NCI-H460 (cell line): ENCODE measurements at places on chromosomes 1 and 21.

DNA sequence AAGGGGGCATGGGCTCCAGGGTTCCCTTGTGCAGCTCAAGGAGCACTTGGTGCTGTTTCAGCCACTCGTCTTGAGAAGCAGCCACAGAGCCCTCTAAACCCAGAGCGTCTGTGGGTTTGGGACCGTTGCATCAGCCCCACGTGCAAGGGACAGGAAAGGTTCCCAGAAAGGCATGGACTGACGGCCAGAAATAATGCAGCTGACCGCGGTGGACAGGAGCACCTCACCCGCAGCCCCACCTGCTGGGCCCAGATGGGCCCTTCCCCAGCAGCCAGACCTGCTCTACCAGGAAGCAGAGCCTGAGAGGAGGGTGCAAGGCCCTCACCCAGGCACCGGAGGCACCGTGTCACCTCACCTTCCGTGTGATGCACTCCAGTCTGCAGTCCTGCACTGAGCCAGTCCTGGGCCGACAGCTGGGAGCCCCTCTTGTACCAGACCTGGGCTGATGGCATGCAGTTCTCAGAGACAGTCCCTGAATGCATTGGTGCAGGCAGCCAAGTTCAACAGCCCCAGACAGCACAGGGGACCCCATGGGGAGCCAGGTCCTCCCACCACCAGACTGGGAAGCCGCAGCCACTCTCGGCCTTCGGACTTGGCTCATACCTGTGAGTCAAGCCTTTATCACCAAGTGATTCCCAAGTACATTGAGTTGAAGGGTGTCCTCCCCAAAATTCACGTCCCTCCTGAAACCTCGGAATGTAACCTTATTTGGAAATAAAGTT is 4.8 kb upstream of the TFF3 start:
- no peak for DNase-seq

- DNase-seq, result no peak
Observed at GRCh38 chr1:156705321-156705917, at the start of gene CRABP2. CRABP2 (minus strand) TSS chr1:156705583; CDS start chr1:156705446, 137 bp downstream.

- no peak for DNase-seq
Observed at GRCh38 chr1:97905141-97905940, 15.5 kb downstream of the DPYD start.

DNA sequence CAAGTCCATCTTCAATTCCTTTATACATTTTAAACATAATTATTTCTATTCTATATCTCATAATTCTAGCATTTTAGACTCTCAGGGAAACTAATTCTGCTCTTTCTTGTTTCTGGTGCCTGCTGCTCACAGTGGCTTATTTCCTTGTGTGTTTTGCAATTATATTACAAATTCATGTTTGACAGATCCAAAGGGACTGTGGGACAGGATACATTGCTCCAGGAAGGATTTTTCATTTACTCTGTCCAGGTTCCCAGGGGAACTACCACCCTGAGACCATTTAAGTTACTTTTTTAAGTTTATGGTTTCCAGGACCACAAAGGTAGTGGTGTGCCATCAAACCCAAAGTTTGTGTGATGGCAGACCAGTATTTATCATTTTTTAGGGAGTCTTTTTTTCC is 6.6 kb downstream of the TTC39A start:
- DNase-seq, result no peak

- no peak for DNase-seq
Observed at GRCh38 chr1:116257341-116257767, 115.7 kb upstream of the ATP1A1 start.

- DNase-seq, result no peak
Observed at GRCh38 chr1:53573931-53574330, 114.7 kb downstream of the DMRTB1 start.

GRCh38 chr1:51139474-51139873 is 37.4 kb downstream of the C1orf185 start:
- no peak for DNase-seq

DNA sequence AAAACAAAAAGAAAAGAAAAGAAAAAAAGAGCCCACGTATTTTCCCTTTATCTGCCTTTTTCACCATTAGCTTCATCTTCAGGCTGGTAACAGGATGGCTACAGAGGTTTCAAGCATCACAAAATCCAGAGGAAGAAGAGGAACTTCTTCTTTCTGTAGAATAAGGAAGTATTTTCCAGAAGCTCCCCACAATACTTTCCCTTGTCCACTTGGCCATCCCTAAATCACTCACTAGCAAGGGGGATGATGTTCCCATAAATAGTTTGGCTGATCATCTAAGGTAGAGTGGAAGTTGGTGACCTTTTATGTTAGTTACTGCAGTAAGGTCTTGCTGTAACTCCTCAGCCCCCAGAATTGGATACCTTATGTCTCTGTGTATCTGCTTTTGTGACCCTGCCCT is 45.1 kb upstream of the RNF11 start:
- no peak for DNase-seq

DNA sequence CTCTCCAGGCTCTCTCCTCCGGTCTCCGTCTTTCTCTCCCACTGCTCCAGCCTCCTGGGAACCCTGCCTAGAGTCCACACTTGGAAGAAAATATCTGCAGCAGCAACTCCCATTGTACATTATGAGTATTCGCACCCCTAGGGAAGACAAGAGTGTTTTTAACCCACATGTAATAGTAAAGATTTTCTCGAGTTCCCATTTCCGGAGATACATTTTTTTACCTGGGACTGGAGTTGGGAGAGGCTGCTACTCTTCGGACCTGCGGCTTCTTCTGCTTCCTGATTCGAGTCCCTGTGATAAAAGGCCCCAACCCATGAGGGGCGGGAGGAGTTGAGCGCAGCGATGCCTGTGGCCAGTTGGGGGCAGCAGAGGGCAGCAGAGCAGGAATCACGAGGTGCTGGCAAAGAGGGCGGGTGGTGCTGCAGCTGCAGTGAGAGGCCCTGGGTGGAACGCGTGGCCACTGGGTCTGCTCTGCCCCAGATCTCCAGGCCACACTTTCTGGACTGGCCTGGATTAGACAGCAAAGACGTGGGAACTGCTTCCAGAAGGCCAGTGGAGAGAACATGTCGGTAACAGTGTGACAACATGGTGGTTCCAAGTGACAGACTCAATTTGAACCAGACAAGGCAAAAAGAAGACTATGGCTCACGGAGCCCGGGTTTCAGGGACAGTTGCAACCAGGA is 221.0 kb upstream of the CSF3R start:
- DNase-seq, result peak; percentile 60

DNA sequence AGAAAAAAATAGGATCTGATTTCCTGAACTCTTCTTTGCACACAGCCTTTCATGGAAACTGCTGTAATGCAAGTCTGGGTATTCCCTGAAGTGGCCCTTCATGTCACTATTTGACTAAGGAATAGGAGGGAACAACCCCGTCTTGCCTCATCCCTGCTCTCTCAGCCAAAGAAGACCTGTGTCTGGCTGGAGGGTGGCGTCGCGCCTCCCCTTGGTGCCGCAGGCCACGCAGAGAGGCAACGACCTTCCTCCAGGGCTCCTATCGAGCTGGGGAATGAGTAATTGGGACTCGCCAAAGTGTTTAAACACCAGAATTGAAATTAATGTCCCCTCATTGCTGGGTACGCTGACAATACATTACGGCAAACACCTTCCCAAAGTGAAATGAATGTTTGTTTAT is 129.8 kb downstream of the PBX1 start:
- DNase-seq, result no peak

- no peak for DNase-seq
Observed at GRCh38 chr21:43303275-43304178, 123.4 kb downstream of the SIK1 start.

DNA sequence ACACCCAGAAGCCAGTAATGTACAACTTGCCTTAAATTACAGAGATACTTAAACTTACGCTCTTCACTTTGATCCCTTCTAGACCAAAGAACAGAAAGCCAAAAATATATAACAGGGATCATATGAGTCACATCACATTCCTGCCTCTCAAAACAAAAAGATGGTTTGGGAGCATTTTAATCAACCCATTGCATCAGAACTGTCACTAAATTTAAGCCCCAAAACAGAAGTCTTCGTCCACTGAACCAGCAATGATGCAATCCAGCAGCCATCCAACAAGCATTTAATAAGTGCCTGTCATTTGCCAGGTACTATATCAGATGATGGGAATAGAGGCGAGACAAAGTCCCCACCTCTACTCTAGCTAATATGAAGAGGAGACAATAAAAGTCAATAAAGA is 42.7 kb upstream of the GLIS1 start:
- DNase-seq, result no peak

DNA sequence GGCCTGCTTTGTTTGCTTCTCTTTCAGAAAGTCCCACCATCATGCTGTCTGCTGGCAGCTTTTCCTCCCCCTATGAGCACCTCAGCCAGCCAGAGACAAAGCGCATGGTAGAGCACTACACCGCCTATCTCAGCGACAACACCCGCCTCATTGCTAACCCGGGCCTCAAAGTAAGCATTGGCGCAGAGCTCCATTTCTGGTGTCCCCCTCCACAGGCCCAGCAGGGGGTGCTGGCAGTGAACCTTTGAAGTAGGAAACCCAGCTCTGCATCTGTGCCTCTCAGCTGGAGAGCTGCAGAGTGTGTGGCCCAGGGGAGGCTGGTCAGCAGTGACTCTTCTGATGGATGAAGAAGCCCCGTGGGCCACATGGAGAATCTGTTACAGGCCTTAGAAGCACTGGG is 81.2 kb upstream of the RAVER2 start:
- peak; percentile 5 for DNase-seq

DNA sequence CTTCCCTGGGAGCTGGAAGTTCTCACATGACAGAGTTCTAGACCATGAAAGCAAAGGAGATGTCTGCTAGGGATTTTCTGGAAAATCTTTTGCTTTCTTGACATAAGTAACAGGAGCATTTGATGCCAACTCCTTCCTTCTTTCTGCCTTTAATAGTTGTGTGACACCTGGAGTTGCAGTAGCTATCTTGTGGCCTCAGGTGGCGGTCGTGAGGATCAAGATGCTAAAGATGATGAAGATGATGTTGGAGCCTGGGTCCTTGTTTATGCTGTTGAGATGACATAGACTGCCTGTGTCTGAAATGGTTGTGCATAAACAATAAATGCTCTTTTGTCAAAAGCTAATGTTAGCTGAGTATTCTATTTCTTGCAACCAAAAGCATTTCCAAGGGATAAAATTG is 32.7 kb upstream of the KIRREL1 start:
- no peak for DNase-seq

DNA sequence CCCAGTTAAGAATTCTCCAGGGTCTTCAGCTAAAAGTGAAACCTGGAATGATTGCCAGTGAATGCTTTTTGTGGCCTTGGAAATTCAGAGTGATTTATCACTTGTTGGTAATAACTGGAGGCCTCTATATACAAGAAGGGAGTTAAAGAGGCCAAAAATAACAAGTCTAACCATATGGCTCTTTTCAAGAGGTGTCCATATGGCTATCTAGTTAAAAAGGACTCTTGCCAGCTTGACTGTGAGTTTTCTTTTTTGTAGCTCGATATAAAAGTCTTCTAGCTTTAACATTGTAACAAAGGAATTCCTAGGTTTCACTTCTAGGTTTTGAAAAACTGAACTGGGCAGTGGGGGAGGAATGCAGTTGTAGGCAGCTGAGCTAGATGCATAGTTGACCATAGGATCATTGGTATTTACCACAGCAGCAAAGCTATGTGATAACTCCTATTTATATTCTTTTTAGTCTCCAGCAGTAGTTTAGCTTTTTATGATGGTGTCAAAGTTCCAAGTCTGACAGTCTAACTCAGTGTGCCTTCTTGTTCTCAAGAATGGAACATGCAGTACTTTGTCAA is 44.4 kb downstream of the CACHD1 start:
- DNase-seq, result no peak

GRCh38 chr1:94142022-94142421 is 21.1 kb upstream of the ABCA4 start:
- DNase-seq, result no peak

- DNase-seq, result no peak
Observed at GRCh38 chr21:35237287-35237686, 188.2 kb upstream of the RUNX1 start.

- DNase-seq, result no peak
Observed at GRCh38 chr1:204961765-204962419, 81.1 kb upstream of the CNTN2 start.

- no peak for DNase-seq
Observed at GRCh38 chr1:116886291-116886878, 23.3 kb upstream of the PTGFRN start.

GRCh38 chr1:17802164-17802563 is 47.0 kb downstream of the ACTL8 start:
- no peak for DNase-seq

- DNase-seq, result no peak
Observed at GRCh38 chr1:64568171-64568450, 98.2 kb downstream of the CACHD1 start.

GRCh38 chr1:155860970-155861510 is 1.7 kb downstream of the SYT11 start:
- DNase-seq, result no peak

DNA sequence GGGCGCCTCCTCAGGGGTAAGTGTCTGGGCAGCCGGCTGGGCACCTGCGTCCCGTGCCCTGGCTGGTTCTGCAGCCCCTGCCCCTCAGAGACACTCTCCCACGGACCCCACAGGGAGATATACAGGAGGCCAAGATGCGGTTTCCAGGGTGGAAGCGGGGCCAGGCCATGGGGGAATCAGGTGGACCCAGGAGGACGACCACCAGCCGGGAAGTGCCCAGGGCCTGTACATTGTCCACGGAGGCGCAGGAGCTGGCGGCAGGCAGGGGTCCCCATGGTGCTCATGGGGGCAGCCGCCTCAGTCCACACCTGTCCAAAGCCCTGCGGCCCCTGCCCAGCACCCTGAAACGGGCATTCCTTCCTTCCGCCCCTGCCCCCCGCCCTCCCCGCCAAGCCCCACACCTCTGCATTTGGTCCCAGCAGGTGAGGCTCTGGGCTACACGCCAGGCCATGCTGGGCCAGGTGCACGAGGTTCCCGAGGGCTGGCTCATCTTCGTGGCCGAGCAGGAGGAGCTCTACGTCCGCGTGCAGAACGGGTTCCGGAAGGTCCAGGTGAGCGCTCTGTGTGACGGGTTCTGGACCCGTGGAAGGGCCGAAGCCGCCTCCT is 36.7 kb downstream of the SLC19A1 start:
- no peak for DNase-seq

GRCh38 chr1:107277022-107277421 is 136.2 kb downstream of the NTNG1 start:
- peak; percentile 16 for DNase-seq

DNA sequence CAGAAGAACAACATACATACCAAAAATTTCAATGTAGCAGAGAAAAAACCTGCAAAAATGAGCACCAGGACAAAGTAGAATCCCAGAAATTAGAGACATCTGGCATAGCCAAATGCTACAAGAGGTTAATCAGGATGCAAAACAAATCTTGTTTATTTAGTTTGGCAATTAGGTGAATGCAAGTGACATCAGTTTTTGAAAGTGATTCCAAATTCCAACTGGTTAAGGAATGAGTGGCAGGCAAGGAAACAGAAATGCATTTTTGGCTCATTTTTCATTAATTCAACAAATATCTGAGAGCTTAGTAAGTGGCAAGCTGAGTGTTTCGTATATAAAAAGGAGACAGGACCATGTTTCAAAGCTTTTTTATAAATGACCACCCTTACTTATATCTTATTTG is 21.3 kb downstream of the SCAF4 start:
- DNase-seq, result no peak

DNA sequence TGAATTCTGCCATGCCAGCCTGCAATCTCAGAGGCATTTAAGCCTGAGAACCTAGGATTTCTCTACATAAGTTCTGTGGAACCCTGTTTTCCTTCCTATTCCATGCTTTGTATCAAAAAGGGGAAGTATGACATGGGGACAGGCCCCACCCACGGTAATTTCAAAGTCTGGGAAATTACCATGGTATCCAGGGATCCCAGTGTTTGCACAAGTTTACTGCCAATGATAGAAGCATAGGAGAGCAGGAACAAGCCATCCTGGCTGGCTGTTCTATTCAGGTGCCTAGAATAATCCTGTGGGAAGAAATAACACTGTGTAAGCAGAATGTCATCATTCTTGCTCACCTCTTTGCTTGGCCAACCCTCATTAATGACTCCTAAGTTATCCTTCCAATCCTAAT is 53.8 kb upstream of the ATP1B1 start:
- no peak for DNase-seq
